ENCODE measurements at places on chromosomes 11 and 22. TPM values are rescaled to one million over a fixed set of nuclear protein-coding genes. Genes with fewer than 3 reads are reported as not detected.

DNA sequence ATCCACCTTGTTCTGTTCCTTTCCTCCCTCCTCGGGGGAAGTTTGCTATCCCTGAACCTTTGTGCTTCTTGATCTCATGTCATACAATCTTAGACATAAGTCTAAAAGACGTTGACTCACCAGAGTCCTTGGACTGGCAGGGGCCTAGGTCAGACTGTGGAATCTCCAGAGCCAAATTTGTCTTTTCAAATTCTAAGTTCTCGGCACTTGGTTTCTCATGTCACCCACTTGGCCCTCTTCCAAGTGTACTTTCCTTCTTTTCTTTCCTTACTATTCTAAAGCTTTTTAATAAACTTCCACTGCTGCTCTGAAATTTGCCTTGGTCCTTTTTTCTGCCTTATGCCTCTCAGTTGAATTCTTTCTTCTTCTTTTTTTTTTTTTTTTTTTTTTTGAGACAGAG lies 30.1 kb upstream of the SMPD1 start:
- DNase-seq, result no peak

DNA sequence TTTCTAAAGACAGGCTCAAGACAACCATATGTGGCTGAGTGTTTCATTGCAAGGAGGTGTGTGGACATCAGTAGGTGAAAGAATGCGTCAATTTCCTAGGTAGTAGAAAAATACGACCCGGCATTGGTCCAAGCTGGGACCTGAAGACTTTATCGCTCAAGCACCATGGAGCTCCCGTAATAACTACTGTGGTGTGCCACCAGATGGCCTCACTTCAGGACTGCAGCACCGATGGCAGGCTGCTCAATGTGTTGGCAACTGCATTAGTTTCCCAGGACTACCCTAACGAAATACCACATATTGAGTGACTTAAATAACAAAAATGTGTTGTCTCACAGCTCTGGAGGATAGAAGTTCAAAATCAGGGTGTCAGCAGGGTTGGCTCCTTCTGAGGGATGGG lies 72.4 kb upstream of the FAT3 start:
- no peak for DNase-seq

GRCh38 chr11:118903204-118904015 lies 19.7 kb downstream of the CXCR5 start:
- no peak for DNase-seq

DNA sequence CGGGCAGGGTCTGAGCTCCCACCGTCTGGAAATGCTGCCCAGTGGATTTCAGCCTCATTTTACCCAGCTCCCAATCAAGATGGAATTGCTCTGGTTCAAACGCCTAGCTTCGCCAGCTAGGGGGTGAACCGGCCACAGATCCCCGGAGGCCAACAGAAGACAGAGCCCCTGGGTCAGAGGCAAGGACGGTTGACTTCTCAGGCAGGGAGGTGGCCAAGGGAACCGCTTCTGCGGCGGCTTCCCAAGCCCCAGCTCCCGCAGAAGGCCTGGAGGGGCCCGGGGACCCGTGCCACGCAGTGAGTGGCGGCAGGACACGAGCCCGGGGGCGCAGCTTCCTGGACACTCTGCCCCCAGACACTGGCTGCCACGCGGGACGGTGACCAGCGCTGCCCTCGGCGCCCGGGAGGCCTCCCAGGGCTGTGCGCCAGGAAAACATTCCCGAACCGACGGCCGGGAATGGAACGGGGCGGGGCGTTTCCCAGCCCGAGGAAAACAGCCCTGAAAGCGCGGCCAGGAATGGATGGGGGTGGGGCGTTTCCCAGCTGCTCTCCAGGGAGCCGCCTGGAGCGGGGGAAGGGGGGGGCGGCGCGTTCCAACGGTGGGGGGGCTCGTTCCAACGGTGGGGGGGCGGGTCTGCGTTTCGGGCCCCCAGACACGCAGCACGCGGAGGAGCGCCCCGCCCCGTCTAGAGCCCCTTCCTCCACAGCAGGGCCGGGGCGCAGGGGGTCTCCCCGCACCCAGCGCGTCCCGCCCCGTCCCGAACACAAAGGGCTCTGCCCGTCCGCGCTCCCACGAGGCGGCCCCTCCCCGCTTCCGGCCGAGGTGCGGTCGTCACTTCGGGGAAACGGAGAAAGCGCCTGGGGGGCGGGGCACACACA lies 13.5 kb upstream of the B4GALNT4 start:
- peak; percentile 81 for DNase-seq

- peak; percentile 32 for DNase-seq
Observed at GRCh38 chr22:26429458-26430286, 612 bp downstream of the ASPHD2 start.

- DNase-seq, result no peak
Observed at GRCh38 chr11:57552479-57552878, 15.0 kb downstream of the UBE2L6 start.

GRCh38 chr11:788953-789940 lies 643 bp downstream of the CEND1 start:
- peak; percentile 62 for DNase-seq

- no peak for DNase-seq
Observed at GRCh38 chr22:23898006-23898974, 4.1 kb downstream of the MIF start.

DNA sequence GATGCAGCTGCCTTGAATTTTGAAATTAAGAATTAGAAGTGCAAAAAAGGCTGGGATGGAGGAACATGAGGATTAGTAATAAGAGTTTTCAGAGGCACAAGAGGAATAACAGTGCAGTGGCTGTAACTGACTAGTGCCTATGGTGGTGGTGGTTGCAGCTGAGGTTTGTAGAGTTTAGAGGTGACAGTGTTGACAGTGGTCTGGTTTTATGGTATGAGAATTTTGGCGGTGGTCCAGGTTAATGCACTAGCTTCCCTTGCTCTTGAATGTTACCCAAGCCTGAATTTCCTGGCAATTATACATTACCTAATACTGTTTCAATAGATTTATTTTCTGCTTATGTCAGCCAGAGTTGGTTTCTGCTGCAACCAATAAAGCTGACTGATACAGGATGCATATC lies 112.8 kb upstream of the C11orf87 start:
- DNase-seq, result no peak

DNA sequence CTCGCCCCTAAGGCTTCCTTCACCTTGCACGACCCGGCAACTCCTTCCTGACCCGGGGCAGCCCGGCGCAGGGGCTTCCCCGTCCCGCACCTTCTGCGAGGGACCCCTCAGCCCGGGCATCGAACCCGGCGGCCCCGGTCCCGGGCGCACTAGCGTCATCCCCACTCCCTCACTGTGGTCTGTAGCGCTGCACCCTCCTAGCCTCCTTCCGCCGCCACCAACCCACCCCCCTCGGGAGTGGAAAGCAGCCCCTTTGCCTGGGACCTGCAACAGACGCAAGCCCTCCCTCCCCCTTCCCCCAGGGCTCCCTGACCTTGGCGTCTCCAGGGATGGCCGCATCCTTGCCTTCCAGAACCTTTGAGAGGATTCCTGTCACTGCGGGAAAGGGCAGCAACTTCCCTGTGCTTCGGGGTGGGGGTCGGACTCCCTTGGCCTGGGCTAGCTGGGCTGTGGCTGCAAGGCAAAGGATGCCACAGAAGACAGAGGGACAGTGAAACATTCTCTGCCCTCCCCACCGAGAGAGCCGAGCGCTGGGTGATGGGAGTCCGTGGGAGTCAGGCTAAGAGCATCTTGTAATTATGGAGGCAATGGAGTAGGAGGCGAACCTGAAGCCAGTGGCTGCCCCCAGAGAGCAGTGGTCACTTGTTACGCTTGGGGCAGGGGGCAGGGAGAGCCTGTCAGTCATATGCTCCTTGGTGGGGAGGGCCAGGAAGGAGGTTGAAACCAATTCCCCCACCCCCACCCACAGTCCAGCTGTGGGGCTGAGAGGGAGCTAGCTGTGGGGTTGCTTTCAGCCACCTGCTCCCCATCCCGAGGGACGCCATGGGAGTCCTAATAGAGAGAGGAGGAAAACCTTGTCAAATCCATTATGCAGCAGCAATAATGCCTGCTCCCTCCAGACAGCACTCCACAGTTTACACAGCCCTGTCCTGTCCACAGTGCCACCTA lies 920 bp downstream of the TMEM132A start:
- no peak for DNase-seq

DNA sequence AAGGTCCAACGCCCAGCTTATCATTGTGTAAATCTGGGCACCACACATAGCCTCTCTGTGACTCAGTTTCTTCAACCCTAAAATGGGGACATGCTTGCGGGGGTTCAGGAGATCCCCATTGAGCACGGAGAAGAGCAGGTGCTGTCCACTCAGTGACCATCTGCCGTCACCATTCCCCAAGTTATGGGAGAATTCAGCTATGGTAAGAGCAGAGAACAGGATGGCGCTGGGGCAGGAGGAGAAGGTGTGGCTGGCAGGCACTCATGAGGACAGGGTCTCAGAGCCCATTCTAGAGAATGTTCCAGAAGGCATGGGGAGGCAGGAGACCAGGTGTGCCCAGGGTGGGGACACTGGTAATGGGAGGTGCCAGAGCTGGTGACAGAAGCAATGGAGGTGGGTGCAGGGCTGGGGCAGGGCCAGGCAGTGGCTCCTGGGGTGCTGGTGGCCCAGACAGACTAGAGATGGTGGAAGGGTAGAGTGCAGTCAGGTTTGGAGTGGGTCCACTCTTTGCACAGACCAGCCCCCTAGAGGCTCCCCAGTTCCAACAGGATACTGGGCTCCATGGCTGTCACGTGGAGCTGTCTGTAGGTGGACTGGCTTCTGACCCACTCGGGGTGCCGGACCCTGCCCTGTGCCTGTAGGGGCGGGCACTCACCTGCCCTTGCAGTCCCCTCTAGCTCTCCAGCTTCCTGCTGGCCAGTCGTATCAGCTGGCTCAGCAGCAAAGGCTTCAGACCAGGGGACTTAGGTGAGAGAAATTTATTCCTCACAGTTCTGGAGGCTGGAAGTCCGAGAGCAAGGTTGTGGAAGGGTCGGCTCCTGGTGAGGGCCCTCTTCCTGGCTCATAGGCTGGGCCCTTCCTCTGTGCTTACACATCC lies 84.7 kb downstream of the CDKN1C start:
- no peak for DNase-seq

- no peak for DNase-seq
Observed at GRCh38 chr11:3153291-3153861, 11.7 kb downstream of the OSBPL5 start.

- no peak for DNase-seq
Observed at GRCh38 chr11:124898711-124899110, 1.0 kb upstream of the ROBO4 start.

GRCh38 chr11:120197251-120197891 lies 13.5 kb upstream of the OAF start:
- no peak for DNase-seq

- peak; percentile 77 for DNase-seq
Observed at GRCh38 chr22:22031183-22031945, 48.8 kb upstream of the TOP3B start.

GRCh38 chr11:12274056-12274455 lies 103.3 kb upstream of the PARVA start:
- no peak for DNase-seq

DNA sequence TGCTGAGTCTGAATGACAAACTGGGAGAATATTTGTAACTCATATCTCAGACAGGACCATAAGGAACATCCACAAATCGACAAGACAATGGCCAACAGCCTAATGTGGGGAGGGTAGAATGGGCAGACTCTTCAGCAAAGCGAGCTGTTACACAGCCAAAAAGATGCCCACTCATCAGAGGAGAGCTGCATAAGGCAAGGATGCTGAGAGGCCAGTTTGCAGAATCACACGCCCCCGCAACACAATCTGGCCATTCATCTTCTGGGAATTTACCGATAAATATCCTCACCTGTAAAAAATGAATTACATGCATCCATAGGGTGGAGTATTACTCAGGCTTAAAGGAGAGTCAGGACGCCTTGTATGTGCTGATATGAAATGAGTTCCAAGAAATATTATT lies 57.5 kb upstream of the SLC22A12 start:
- DNase-seq, result no peak

GRCh38 chr11:134949121-134950090 lies 537.4 kb upstream of the B3GAT1 start:
- DNase-seq, result no peak

GRCh38 chr11:11976481-11977127 lies 31.8 kb downstream of the DKK3 start:
- DNase-seq, result no peak

GRCh38 chr11:81987829-81988472 lies 745.7 kb downstream of the FAM181B start:
- no peak for DNase-seq

GRCh38 chr22:30875481-30876215 lies 92.9 kb downstream of the MORC2 start:
- no peak for DNase-seq

DNA sequence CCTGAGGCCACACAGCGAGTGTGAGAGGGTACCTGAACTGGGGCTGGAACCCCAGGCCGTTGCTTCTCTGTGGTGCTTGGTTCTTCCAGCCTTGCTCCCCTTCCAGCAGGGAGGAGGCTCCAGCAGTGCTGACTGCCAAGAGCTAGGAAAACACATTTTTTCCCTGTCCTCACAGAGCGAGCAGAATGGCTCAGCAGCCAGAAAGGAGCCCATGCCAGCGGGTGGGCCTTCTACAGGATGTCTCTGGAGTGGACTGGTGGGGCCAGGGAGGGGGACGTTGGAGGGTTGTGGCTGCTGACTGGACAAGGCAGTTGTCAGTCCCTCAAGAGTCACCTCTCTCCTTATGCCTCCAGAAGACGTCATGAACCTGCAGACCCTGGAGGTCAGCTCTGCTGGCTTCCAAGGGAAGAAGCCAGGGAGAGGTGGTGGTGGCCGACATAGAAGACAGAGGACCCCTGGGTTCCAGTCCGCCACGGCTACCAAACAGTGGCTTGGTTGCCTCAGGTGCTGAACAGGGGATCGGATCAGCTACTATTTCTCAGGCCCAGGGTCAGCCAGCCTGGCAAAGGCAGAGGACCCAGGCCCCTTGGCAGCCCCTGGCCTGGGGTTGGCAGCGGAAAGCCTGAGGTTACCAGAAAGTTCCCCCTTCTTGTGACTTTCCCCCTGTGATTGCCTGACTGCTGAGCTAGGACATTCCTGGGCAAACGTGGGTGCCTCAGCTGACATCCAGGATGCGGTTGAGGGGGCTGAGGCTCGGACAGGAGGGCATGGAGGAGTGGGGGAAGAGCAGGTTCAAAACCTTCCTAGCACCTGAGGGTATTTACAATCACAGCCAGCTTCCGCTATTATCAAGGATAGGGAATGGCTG lies 3.7 kb downstream of the MAFF start:
- DNase-seq, result no peak

- DNase-seq, result no peak
Observed at GRCh38 chr22:29125443-29125778, 52.6 kb downstream of the KREMEN1 start.

The MS4A6A gene
- total RNA-seq, result not detected

The PRR33 gene
- total RNA-seq, result not detected

The MFNG gene
- 215 TPM for total RNA-seq

The RELA gene
- total RNA-seq, result 82.5 TPM

The CCDC34 gene
- 49.0 TPM for total RNA-seq

The GNAZ gene
- 38.5 TPM for total RNA-seq

The PATE4 gene
- not detected for total RNA-seq

The RPS19BP1 gene
- total RNA-seq, result 88.1 TPM

The TSPAN18 gene
- not detected for total RNA-seq

All from OCI-LY7 (cell line).